ENCODE measurements at places on chromosomes 3 and 15.
A peak's percentile ranks its signal among the peaks of the same experiment; 100 is the strongest.

- DNase-seq, result no peak
Measured at GRCh38 chr3:10312861-10313260, 8.1 kb downstream of the SEC13 start.

GRCh38 chr3:56744016-56744415 lies 57.7 kb downstream of the ARHGEF3 start:
- DNase-seq, result no peak

GRCh38 chr15:82970078-82970686 lies 15.8 kb upstream of the RAMAC start:
- DNase-seq, result no peak

GRCh38 chr3:140467104-140467577 lies 210.7 kb upstream of the TRIM42 start:
- DNase-seq, result no peak

DNA sequence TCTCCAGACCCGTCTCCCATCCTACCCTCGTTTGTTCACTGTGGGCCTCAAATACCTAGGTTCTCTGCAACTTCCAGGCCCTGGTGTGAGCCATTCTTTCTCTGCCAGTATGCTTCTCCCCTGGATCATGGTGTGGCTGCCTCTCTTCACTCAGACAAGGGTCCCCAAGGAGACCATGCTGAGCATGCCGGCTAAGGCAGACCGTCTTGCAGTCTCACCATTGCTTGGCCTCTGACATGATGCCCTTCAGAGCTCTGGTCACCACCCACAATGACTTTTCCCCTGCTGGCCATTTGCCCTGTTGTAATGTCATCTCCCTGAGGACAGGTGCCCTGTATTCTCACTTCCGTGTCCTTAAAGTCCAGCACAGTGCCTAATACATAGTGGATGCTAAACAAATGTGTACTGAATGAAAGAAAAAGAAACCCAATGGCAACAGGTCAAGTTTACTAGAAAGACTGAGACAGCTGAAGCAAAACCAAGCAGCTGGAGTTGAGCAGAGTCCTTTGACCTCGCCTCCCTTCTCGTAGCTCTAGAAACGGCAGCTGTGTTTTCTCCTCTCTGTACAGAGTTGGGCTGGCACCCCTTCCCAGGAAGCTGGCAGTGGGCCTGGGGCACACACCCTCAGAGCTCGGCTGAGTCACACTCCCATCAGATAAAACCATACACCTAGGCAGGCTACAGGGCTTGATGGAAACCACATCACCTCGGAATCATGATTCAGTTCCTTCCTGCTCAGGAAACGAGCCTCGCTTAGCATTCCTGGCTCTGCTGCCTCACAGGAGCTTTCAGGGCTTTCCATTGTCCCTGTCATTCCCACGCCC lies 8.6 kb downstream of the TLR9 start:
- DNase-seq, result no peak

DNA sequence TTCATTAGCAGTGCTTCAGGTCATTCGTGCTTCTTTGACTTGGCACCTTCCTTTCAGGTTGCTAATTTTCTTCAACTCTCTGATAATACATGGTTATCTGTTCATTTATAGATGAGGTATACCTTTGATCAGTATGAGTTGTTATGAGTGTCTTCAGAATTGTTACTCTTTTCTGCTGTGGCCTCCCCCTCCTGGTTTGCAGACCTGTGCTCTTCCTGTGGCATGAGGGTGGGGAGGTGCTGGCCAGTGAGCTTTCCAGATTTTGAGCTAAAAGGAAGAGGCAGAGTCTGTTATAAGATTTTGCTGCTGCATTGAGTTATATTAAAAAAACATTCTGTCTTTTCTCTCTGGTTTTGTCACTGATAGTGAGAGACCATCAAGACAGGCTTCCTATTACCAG lies 30.8 kb upstream of the GOLGA6L9 start:
- no peak for DNase-seq

- peak; percentile 10 for DNase-seq
Measured at GRCh38 chr3:72679540-72680198, 168.6 kb downstream of the SHQ1 start.

DNA sequence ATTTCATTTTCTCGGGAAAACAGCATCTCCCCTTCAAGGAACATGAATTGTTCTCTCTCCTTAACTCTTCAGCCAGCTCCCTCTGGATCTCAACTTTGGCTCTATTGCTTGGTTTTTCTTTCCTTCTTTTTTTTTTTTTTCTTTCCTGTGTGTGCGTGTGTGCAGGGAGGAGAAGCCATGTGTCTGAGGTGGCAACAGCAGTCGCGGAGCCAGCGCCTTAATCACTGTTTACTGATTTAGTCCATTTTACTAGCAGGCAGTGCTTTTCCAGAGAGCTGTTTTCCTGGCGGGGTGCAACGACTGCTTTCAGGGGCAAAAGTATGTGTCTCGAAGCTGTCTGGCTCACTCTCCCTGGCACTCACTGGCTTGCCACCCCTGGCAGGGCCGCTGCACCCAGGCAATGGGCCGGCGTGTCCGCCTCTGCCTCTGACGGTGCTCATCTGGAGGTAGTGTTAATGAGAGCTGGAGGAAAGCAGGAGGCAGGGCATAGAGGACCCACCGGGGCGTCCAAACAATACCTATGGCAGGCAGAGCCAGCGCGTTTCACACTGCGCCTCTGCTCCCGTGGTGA lies 835.4 kb upstream of the NR2F2 start:
- DNase-seq, result peak; percentile 6

GRCh38 chr3:123621850-123622189 lies 37.0 kb upstream of the HACD2 start:
- no peak for DNase-seq

DNA sequence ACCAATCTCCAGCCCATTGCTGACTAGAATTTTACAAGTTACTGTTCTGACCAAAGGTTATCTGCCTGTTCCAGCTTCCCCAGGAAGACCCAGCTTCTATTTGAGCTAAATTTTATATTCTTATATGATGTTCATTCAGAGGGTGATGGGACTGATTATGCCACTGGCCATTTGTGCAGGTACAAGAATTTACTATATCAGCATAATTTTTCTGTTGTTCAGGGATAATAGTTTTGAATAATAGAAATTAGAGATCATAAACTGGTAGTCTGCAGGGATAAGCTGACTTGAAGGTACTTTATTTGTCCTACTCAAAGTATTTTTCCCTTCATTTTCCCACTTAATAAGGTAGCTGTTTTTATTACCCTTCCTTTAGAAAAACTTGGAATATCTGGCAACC lies 222.6 kb upstream of the MRPL3 start:
- no peak for DNase-seq

DNA sequence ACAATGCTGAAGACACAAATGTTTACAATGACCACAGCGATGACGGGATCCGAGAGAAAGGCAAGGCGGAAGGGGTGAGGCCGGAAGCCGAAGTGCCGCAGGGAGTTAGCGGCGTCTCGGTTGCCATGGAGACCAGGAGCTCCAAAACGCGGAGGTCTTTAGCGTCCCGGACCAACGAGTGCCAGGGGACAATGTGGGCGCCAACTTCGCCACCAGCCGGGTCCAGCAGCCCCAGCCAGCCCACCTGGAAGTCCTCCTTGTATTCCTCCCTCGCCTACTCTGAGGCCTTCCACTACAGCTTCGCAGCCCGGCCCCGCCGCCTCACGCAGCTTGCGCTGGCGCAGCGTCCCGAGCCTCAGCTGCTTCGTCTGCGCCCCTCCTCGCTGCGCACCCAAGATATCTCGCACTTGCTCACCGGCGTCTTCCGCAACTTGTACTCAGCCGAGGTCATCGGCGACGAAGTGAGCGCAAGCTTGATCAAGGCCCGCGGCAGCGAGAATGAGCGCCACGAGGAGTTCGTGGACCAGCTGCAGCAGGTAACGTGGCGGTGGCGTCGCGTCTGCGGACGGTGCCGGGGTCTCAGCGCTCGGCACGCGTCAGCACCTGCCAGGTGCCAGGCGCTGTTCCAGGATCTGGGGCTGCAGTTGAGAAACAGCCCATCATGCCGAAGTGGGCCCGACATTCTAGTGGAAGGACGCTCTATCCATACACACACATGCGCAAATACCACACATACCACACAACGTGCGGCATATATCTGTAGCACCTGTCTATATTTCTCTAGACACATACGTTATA lies at the start of gene DLEC1:
DLEC1 (plus strand) TSS at position 108 of the 798 bp plus-strand sequence; CDS start at position 126, 18 bp downstream.
- DNase-seq, result no peak

DNA sequence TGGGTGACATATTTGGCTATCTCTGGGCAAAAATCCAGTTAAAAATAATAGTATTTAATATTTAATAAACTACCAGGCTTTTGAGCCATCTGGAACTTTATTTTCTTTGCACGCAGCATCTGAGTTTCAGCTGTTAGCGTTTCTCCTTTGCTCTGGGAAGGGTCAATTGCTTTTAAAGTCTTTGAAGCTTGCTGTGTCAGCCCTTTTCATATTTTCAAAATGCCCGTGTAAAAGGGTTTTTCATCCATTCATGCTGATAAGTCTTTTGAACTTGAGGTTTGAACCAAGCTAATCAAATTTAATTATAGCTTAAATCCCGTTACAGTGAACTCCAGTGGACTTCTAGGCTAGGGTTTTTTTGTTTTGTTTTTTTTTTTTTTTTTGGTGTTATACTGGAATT lies 79.1 kb downstream of the SLC25A26 start:
- DNase-seq, result no peak

- no peak for DNase-seq
Measured at GRCh38 chr15:101453123-101454120, 36.1 kb downstream of the PCSK6 start.

GRCh38 chr3:36653095-36653494 lies 111.3 kb downstream of the DCLK3 start:
- DNase-seq, result no peak

GRCh38 chr15:50549326-50549725 lies 2.9 kb upstream of the USP50 start:
- no peak for DNase-seq

GRCh38 chr15:87135109-87135508 lies 1055.4 kb downstream of the AGBL1 start:
- no peak for DNase-seq

GRCh38 chr3:169394316-169394715 lies 269.2 kb downstream of the MECOM start:
- DNase-seq, result no peak

DNA sequence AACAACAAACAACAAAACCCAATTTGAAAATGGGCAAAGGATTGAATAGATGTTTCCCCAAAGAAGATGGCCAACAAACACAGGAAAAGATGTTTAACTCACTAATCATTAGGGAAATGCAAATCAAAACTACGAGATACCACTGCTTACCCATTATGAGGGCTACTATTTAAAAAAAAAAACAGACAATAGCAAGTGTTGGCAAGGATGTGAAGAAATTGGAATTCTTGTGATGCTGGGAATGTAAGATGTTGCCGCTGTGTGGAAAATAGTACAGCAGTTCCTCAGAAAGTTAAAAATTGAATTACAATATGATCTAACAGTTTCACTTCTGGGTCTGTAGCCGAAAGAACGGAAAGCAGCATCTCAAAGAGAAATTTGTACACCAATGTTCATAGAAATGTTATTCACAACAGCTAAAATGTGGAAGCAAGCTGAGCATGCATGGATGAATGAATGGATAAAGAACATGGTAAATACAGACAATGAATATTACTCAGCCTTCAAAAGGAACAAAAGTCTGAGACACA lies 121.9 kb downstream of the CHSY1 start:
- no peak for DNase-seq

DNA sequence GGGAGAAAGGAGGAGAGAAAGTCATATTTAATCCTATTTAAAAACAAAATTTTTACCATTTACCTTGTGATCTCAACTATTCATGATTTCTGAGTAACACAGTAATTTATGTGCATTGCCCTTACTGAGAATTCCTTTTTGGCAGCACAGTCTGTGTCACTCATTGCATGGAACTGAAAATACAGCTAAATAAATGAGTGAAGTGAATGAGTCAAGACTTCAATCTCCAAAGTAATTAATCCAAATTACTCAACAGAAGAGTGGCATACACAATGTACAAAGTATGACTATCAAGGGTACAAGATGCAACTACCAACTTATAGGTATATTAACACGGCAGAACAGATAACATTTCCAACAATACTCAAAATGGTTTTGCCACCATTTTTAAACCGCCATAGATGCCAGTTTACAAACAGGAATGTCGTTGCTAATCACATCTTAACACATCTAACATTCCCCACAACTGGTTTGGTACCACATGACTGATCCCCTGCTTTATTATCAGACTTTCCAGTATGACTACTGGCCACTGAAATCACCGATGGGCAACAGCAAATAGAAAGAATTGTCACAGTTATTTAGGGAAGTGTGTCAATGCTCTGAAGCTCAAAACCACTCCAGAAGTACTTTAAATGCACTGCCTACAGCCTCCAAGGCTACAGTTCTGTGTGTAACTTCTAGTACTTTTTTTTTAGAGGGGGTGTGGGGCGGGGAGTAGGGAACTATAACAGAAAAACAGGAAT lies 410.4 kb downstream of the SHQ1 start:
- DNase-seq, result no peak

DNA sequence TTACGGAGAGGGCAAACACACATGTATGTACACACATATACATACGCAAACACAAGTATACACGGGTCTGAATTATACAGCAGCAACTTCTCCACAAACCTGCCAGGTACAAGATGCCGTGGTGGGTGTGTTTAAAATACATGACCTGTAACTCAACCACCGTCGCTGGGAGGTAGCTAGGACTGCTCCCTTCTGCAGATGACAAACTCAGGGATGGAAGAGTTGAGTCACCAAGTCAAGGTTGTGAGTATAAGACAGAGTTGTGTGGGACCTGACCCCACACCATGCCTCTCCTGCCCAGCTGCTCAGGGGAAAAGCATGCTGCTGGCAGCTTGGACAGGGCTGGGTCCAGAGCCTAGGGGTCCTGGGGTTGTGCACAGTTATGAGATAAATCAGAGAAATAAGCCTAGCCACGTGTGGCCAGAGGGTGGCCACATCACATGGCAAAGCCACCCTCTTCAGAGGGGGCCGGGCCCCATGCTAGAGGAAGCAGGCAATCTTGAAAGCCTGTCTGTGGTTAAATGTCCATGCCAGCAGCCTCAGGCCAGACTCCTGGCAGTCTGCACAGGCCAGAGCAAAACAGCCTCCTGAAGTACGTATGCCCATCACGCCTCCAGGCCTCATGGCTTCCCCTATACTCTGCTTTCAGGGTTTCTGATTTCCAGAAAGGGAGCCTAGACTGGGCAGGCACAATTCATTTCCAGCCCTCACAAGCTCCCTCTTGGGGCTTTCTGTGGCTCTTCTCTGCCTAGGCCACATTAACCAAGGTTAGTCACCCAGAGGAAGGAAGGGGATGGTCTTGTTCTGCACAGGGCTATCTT lies 107.7 kb upstream of the RPL32 start:
- no peak for DNase-seq

GRCh38 chr3:11995120-11995519 lies 9.1 kb upstream of the SYN2 start:
- no peak for DNase-seq

DNA sequence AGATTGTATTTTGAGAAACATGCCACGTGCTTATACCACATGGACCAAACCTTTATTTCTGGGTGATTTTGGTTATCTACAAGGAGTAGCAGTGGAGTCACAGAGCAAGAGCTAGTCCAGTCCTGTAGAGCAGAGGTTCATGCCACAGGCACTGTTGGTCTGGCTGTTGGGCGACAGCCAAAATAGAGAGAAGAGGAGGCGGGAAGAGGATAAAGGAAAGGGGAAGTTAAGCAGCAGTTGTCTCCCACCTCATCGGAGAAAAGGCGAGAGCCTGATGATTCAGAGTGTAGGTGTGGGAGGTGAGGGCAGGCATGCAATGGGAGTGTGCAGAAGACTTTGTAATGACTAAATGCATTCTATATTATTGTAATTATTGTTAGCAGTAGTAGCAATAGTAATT lies 237.5 kb upstream of the ROPN1 start:
- DNase-seq, result no peak
